ENCODE measurements at places on chromosomes 3 and 15. TPM values are rescaled to one million over a fixed set of nuclear protein-coding genes. Genes with fewer than 3 reads are reported as not detected.

EXD1 gene
- total RNA-seq, result 0.16 TPM

ADCY5 gene
- total RNA-seq, result 0.79 TPM

USP4 gene
- total RNA-seq, result 17.0 TPM

NPAP1 gene
- total RNA-seq, result 0.21 TPM

SLC12A1 gene
- total RNA-seq, result 0.04 TPM

PLA2G4E gene
- total RNA-seq, result 0.10 TPM

PLSCR2 gene
- not detected for total RNA-seq

DAZL gene
- total RNA-seq, result 0.05 TPM

MELTF gene
- 18.5 TPM for total RNA-seq

ALDH1A3 gene
- 0.76 TPM for total RNA-seq

C3orf20 gene
- not detected for total RNA-seq

COL6A5 gene
- not detected for total RNA-seq

UPK1B gene
- total RNA-seq, result 0.16 TPM

CLDN18 gene
- total RNA-seq, result 0.47 TPM

EDEM1 gene
- total RNA-seq, result 16.9 TPM

WDR93 gene
- total RNA-seq, result 2.6 TPM

BCL2A1 gene
- total RNA-seq, result not detected

GP9 gene
- not detected for total RNA-seq

USP50 gene
- total RNA-seq, result not detected

MYH15 gene
- total RNA-seq, result 0.49 TPM

SCAMP5 gene
- total RNA-seq, result 57.1 TPM

MESP2 gene
- total RNA-seq, result 0.32 TPM

OIP5 gene
- total RNA-seq, result 0.63 TPM

PLXNA1 gene
- 44.6 TPM for total RNA-seq

PLA2G4D gene
- total RNA-seq, result 0.19 TPM

MCTP2 gene
- 1.00 TPM for total RNA-seq

CYP8B1 gene
- 0.19 TPM for total RNA-seq

NLGN1 gene
- 67.7 TPM for total RNA-seq

SLC28A1 gene
- total RNA-seq, result not detected

ARPP21 gene
- 9.7 TPM for total RNA-seq

PIERCE2 gene
- 17.8 TPM for total RNA-seq

AMIGO3 gene
- total RNA-seq, result 0.31 TPM

SAXO2 gene
- 5.7 TPM for total RNA-seq

CLDN11 gene
- total RNA-seq, result 24.8 TPM

NUDT16 gene
- total RNA-seq, result 17.2 TPM

CSPG5 gene
- 18.2 TPM for total RNA-seq

TMOD2 gene
- total RNA-seq, result 46.7 TPM

SH2D7 gene
- 0.93 TPM for total RNA-seq

PRRT3 gene
- total RNA-seq, result 4.3 TPM

SENP2 gene
- 44.0 TPM for total RNA-seq

AGBL1 gene
- total RNA-seq, result 0.38 TPM

ECE2 gene
- total RNA-seq, result 0.54 TPM

CTXN2 gene
- total RNA-seq, result not detected

LMLN gene
- 4.9 TPM for total RNA-seq

MED12L gene
- total RNA-seq, result 11.8 TPM
